Caudate nucleus (tissue), 63 donors: ENCODE measurements at places on chromosomes 3 and 15.
A peak's percentile ranks its signal among the peaks of the same experiment; 100 is the strongest.

- DNase-seq, result no peak
Observed at GRCh38 chr3:4738737-4739274, 240.4 kb upstream of the BHLHE40 start.

GRCh38 chr3:45983770-45984169 is 11.9 kb downstream of the FYCO1 start:
- no peak for DNase-seq

DNA sequence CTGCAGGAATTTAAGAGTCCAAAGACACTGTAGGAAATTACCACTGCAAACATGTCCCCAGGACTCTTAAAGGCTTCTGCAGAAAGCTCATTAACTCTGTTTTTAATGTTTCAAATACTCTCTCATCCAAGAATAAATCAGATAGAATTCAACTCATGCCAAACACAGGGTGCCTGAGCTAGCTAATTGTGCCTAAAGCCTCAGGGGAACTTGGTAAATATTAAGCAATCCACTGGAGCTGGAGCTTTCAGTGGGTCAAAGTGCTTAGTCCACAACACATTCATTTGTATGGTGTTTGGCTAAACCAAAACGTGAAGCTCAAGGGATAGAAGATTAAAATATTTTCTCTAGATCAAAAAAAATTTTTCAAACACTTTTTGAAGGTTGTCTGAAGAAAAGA is 131.4 kb downstream of the THRB start:
- no peak for DNase-seq

DNA sequence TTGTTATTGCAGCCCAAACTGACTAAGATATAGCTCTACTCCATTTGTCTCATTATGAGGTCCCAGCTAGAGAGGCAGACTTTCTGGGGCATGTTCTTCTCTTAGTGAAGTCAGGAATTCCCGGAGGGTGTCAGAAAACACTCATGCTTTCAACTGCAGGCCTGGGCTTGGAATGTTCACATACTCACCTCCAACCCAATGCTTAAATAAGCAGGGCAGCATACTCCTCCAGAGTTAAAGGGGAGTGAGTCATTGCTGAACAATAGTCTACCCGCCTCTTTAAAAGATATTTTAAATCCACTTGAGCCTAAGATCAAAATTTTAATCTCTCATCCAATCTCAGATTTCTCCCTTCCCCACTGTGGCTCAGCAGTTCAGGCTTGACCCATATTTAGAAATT is 167.8 kb upstream of the DPH6 start:
- no peak for DNase-seq

- DNase-seq, result no peak
Observed at GRCh38 chr3:21405671-21406667, 345.0 kb downstream of the ZNF385D start.

DNA sequence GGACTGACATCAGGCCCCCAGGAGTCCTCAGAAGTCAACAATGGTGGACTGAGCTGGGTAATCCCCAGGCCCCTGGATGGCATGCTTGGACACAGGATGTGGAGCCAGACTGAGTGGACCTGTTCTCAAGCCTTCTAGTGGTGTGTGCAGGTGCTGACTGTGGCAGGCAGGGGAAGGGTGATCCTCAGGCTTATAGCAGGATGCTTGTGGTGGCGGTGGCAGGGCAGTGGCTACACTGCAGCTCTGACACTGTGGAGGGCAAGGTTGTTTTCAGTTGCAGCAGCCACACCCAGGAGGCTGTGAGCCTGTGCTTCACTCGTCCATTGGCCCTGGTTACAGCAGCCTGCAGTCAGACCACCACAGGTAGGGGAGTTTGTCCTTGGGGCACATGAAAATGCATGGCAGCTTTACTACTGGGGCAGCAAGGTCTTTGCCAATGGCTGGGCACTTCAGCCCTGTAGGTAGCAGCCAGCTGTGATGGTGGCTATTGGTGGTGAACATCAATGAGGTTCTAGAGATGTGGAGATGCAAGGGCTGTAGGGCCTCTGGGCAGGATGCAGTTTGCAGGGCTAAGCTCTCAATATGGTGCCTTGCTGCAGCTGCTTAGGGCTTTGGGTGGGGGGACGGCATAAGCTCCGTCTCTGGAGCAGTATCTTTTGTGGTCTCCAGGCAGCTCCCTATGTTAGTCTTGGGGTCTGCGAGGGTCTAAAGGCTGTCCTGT is 17.5 kb upstream of the MYO5A start:
- DNase-seq, result peak; percentile 20

DNA sequence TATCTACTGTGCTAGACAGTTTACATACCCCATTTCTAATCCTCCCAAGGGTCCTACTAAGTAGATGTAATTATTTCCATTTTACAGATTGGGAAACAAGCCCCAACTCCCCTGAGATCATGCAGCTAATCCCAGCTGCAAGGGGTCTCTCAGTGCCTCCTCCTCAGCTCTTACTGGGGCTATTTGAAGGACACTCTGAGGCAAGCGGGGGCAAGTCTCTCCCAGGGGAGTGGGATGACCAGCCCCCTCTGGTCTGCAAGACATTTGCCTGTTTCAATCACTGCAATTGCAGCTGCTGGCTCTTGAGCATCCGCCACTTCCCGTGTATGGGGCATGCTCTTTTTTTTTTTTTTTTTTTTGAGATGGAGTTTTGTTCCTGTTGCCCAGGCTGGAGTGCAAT is 11.4 kb downstream of the LAMP3 start:
- no peak for DNase-seq

DNA sequence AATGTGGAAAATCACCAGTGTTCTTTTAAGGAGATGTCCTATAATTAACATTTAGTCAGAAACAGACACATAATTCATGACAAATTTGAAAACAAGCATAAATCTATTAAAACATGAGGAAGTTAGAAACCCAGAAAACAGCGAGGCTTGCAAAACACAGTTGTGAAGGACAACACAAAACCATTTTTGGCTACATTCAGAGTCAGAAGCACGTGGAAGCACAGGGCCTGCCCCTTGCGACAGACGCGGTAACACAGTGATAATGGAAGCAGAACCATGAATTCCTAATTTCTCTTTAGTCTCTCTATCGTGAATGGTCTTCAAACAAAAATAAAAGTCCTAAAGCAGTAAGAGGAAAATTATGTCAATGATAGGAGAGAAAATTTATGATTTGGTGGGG is 12.2 kb downstream of the NCEH1 start:
- no peak for DNase-seq

- DNase-seq, result no peak
Observed at GRCh38 chr3:186167646-186168395, 58.9 kb upstream of the ETV5 start.

DNA sequence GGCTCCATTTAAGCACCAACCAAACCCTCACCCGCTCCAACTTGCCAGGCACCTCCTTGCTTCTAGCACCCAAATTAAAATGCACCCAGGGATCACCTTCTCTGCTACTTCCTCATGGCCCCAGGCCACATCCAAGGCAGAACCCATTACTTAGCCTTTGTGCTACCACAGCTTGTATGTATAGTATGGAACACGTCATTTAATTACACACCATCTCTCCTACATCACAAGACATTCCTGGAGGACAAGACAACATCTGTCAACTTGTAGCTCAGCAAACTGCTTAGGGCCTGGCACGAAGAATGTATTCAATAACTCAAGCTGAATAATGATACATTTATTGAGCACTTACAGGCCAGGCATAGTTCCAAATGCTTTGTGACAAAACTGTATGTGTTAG is 23.3 kb downstream of the ZDHHC3 start:
- no peak for DNase-seq

DNA sequence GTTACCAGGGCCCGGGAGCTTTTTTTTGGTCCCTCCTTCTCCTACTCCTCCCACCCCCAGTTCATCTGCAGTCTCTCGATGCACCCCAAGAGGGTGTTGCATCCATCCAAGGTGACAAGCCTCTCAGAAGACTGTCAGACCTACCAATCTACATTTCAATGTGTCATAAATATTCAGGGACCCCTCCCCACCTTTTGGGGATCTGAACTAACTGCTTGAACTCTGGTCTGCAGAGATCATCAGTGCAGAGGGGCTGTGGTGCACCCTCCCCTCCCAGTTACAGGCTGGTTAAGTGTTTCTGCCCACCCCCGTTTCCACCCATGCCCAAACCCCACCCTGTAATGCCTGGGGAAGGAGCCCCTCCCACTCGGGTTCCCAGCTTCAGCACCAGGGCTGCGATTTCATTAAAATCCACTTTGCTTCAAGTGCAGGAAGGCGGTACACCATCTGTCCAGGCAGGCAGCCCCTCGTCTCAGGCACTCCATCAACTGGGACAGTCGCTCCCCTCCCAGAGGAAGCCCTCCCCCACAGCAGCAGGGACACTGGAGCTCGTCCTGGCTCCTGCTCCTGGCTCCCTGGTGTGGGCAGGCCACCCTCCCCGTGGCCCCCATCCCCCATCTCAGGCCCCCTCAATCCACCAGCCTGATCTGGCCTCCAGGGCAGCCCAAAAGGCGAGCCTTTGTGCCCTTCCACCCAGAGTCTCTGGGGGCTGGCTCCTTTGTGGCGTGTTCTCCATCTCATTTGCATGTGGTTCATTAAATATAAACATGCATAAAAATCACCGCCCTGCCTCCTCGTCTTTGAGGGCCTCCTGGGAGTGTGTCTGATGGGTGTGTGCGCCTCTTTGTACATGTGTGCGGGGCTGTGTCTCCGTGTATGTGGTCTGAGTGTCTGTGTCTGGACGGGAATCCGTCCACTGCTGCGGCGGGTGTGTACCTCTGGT is 32.3 kb downstream of the RNU5B-1 start:
- no peak for DNase-seq

DNA sequence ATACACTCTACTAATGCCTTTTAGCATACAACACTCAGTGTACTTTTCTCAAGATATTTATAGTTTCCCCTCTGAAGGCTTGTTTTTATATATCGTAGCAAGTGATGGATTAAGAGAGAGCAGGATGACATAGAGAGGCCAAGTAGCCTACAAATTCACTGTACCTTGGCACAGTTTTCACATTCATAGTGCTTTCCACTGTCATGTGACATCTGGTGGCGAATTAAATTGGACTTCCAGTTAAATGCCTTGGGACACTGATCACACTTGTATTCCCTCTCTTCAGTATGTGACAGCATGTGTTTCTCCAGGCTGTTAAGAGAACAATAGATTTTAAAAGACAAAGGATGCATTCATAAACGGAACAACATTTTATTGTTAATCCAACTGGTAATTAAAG is 541.1 kb downstream of the MECOM start:
- DNase-seq, result no peak

DNA sequence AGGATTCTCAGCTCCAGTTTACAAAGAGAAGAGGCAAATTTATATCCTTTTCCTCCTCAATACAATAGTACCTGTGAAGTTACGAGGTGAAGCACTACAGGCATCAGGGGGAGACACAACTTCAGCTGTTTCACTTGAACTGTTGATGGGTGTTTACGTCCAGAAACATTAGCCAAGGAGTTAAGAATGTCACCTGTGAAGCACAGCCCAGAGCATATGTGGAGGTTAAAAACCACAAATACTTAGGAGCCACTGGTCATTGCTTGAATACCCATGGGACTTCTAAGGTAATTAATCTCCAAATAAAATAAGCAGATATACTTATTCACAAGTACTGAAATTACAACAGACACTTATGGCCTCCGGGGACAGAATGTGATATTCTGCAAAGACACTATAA is 246.5 kb downstream of the ULK4 start:
- DNase-seq, result no peak

- DNase-seq, result no peak
Observed at GRCh38 chr3:50347187-50347813, 1.8 kb upstream of the ZMYND10 start.

GRCh38 chr3:146968204-146968651 is 363.1 kb upstream of the PLSCR5 start:
- DNase-seq, result no peak

DNA sequence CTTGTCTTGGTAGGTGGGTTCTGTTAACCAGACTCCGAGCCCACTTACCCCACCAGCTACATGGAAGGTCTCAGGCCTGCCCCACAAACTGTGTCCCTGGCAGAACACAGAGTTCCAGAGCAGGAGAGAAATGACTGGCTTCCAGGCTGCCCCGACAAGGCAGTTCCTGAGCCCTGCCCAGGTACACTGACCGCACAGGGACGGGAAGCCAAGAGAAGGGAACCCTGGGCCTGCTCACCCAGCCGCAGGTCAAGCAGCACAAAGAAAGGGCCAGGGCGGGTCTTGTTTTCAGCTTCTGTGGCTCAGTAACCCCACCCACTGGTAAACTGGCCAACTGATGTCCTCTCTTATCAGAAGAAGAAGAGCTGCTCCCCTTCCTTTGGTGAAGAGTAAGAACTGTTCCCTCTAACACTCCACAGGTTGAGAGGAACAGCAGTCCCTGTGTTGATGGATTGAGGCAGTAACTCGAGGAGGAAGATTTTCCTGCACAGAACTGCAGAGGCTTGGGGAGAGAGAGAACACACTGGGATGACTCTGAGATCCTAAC is 68.4 kb downstream of the CRTC3 start:
- no peak for DNase-seq

GRCh38 chr3:99471353-99472323 is 166.8 kb upstream of the COL8A1 start:
- DNase-seq, result no peak

- no peak for DNase-seq
Observed at GRCh38 chr3:41893977-41894376, 67.9 kb downstream of the ULK4 start.

GRCh38 chr3:66425576-66426114 is 75.2 kb downstream of the LRIG1 start:
- DNase-seq, result no peak

DNA sequence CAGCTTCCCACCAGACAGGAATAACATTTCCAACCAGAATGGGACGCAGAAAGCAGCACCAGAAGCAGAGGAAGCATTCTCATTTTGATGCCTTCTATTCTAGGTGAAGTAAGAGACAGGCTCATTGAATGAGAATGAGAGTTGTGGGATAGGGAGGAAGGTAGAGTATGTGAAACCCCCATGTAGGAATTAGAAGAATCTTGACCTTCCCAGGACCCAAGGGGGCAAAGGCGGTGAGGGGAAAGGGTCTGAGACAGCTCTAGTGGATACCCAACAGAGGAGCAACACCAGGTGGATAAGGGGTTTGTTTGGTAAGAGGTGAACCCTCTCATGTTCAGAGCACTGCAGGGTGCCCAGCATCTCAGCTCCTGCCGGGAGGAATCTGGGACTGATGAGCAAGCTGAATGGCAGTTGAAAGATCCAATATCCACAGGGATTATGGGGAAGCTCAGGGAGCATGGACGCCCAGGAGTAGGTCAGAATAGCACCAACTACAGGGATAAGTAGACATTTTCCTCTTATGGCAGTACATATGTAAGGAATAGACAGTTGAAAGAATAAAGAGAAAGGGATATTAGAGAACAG is 77.0 kb downstream of the PLCL2 start:
- DNase-seq, result no peak

- DNase-seq, result no peak
Observed at GRCh38 chr15:59360896-59361295, 11.8 kb downstream of the MYO1E start.

DNA sequence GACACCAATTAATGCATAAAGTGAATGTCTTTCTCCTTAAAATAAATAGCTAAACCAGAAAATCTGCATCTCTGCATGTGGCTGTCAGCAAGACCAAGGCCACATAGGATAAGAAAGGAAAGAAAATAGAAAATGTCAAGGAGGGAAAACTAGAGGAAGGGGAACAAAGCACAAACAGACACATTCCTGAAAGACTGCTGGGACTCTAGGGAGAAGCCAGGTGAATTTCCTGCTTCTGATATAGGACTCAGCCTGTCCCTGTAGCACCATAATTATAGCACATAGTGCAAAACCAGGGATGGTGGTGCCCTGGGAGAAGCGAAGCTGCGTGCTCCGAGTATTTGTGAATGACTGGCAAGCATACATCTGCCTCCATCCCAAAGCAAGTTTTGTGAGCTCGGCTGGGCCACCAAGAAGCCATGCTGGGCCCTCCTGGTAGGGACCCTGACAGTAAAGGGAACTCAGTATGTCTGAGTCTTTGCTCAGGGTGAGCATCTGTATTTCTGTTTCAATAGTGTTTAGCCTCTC is 14.2 kb downstream of the FSTL1 start:
- no peak for DNase-seq

GRCh38 chr3:9715764-9716437 is 12.3 kb downstream of the CPNE9 start:
- no peak for DNase-seq
